ENCODE measurements at places on chromosomes 16 and 17.

DNA sequence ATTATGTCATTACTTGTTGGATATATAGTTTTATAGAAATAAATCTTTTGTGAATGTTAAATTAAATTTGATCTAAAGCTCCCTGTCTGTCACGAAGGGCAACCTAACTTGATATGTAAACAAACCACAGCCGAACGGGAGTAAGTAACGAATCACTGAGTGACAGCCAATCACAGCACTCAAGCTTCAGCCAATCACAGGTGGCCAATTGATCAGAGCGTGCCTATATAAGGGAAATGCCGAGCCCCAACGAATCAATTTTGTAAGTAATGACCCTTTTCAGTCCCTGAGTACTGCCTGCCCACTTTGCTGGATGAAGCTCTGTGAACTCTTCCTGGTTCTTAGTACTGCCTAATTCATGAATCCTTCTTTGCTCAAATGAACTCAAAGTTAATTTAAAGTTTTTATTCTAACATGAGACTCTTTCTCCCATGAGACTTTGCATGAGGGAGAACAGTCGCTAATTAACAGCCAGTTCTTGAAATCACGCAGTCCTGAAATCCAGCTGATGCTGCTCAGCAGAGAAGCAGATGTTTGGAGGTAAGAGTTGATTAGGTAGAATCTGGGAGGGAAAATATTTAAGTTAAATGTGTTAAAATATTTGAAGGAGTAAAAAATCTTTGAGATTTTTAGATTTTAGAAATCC is 302.2 kb downstream of the CNTNAP4 start:
- no peak for DNase-seq

DNA sequence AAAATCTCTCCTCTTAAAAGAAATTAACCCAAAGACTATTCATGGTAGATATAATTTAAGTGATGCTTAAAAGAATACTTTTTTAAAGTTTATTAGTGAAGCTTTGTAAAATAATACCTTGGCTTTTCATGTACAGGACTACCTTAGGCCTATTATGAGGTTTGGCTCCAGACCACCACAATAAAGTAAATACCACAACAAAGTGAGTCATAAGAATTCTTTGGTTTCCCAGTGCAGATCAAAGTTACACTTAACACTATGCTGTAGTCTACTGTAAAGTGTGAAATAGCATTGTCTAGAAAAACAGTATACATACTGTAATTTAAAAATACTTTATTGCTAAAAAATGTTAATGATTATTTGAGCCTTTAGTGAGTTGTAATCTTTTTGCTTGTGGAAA is 31.7 kb downstream of the CLTC start:
- no peak for DNase-seq

DNA sequence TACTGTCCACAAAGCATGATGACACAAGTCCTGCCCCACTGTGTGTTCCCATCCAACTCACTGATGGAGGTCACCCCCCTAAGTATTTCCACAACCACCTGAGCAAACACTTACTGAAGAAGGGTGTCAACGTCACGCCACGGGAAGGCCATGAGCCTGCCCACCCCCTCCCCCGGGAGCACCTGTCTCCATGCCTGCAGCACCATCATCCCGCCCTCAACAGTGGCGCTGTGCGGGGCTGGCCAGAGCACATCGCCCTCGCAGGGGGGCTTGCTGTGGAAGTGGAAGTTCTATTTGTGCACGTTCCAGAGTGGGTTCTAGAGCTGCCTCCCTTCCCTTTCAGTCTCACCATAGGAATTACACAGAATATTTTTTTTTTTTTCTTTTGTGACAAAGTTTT is 4.3 kb upstream of the MBTPS1 start:
- no peak for DNase-seq

- DNase-seq = no peak
These were observed 79.7 kb downstream of the PLD6 start for GRCh38 chr17:17126131-17127110.

- DNase-seq = no peak
These were observed 49.2 kb downstream of the TNRC6A start for GRCh38 chr16:24778671-24779070.

- DNase-seq = no peak
These were observed 45.9 kb downstream of the SKAP1 start for GRCh38 chr17:48384164-48384563.

DNA sequence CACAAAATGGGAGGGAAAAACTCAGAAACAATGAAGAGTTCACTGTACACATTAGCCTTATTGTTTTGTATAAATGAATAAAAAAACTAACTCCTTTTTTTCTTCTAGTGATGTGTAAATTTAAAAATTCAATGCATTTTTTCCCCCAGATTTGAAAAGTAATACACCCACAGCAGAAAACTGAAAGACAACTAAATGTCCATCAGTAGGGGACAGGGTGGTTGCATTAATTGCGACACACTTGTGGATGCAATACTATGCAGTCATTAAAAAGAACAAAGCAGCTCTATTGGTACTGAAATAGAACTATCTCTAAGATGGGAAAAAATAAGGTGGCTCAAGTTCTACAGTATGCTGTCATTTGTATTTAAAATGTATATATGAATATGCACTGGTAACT is 13.7 kb upstream of the WIPI1 start:
- no peak for DNase-seq

- no peak for DNase-seq
These were observed 3.7 kb upstream of the HSD17B2 start for GRCh38 chr16:82031116-82032084.

DNA sequence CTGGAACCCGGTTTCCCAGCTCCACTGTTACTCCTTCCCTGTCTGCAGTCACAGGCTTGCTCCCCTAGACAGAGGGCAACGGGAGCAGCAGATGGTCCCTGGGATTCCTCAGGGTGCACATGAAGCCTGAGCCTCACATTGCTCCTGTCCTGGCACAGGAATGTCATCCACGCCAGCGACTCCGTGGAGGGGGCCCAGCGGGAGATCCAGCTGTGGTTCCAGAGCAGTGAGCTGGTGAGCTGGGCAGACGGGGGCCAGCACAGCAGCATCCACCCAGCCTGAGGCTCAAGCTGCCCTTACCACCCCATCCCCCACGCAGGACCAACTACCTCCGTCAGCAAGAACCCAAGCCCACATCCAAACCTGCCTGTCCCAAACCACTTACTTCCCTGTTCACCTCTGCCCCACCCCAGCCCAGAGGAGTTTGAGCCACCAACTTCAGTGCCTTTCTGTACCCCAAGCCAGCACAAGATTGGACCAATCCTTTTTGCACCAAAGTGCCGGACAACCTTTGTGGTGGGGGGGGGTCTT is 1.6 kb upstream of the DECR2 start:
- DNase-seq = no peak

DNA sequence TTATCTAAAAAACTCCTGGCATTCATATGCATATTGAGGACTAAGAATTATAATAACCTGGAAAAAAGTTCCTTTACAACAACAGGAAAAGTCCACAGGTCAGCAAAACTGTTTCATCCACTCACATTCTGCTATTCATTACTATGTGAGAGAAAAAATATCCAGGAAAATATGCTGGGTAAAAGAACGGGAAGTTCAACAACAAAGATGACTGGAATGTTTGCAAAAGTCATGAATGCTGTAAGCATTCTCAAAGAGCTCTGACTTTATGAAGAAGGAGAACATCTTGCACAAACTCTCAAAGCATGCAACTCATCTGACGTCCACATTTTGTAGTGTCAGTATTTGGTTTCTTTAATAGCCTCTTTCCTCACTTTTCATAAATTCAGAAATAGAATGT is 56.9 kb upstream of the ALDH3A1 start:
- DNase-seq = no peak

GRCh38 chr16:80367037-80367658 is 173.6 kb upstream of the DYNLRB2 start:
- DNase-seq = no peak

DNA sequence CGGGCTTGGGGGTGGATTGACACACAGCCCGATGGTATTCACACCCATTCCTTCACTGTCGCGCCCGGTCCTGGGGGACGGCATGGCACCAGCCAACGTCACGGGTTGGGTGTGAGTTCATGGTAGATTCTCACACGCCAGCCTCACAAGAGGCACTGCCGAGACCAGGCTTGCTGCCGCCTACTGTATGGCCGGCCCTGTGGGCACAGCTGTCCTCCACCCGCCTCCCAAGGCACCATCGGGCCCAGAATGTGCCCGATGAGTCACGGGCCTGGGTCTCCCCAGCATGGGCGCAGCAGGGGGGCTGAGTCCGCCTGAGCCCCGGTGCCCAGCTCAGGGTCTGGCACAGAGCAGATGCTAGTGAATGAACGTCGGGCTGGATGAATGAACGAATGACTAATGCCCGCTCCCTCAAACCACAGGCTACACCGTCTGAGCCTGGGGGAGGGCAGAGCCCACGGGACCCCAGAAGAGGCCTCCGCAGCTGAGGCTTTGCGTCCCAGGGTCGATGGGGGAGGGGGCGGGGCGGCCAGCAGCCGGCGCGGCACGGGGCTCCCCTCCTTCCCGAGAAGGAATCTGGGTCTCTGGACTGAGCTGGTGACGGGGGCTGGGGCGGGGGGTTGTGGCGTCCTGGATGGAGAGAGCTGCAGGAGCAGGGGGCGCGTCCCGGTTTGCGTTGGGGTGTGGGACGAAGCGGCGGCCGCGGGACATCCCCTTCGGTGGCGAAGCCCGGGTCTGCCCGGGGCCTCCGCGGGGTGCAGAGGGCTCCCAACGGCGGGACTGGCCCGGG is 829 bp downstream of the PITPNM3 start:
- no peak for DNase-seq

DNA sequence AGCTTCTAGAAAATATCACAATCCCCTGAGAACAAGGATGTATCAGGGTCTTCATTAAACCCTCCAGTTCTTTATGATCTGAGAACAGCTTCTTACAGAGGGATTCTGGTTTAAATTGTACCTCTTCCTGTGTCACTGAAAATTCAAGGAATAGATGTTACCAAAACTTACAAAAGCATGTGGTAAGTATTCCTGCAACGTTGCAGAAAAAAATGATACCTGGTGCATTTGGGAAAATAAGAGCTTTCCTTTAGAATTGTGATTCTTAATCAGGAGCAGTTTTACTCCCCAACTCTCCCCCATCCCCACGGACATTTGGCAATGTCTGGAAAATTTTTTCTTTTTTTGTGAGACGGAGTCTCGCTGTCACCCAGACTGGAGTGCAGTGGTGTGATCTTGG is 7.3 kb downstream of the SLFN14 start:
- DNase-seq = no peak

- DNase-seq = no peak
These were observed 1.2 kb upstream of the GRB7 start for GRCh38 chr17:39736319-39737165.

- DNase-seq = no peak
These were observed 58.8 kb downstream of the ADCY9 start for GRCh38 chr16:4057439-4057877.

DNA sequence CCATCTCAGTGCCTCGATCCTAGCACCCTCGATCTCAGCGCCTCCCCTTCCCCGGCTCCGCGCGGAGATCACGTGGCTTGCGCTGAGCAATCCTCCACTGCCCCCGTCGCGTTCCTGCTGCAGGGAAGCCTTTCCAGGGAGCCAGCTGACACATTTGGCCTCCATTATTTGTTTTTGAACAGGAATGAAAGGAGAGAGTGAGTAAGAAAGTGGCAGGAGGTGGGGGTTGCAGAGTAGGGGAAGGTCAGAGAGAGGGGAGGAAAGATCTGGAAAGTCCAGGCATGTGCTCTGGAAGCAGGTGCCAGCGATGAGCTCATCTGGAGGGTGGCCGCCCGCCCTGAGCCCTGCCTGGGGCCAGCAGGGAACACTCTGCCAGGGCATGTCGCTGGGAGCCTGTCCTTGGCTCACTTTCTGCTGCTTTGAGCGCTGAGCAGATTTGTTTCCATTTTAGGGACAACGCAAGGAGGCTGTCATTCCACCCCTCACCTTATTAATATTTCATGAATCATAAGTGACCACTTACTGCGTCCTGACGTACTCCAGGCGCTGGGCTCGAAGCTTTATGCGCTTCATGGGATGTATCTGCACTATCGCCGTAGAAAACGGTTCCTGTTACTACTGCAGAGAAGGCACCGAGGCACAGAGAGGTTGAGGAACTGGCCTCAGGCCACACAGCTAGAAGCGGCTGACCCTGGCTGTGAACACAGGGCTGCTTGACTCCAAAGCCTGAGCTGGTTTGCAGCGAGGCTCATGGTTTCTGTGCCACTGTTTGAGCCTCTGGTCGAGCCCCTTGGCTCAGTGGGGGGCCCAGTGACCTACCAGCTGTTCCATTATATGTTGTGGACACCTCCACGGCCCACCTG is 283.1 kb downstream of the SEC14L1 start:
- DNase-seq = no peak

GRCh38 chr17:49629447-49629846 is 48.5 kb downstream of the SPOP start:
- no peak for DNase-seq

DNA sequence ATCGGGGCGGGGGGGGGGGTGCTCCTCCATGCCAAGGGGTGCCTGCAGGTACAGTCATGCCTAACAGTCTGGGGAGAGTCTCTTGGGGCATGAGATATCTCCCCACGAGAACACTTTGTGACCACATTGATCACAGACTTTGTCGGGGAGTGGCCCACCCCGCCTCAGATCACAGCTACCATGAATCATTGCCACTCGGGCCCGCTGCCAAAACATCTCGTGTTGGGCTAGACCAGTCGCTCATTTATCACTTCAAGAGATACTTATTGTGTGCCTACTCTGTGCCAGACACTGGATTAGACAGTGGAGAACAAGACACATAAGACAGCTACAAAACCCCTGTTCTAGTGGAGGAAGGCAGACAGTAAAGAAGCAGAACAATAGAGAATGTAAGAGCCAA is 72.6 kb downstream of the CLEC16A start:
- peak; percentile 7 for DNase-seq

GRCh38 chr16:63856537-63856936 is 1265.3 kb downstream of the CDH11 start:
- DNase-seq = no peak

GRCh38 chr17:17823433-17824118 is 13.2 kb downstream of the SREBF1 start:
- DNase-seq = peak; percentile 54

GRCh38 chr17:76736349-76737081 is 616 bp downstream of the SRSF2 start:
- DNase-seq = peak; percentile 47

GRCh38 chr16:10685709-10686108 is 9.0 kb downstream of the TEKT5 start:
- no peak for DNase-seq

DNA sequence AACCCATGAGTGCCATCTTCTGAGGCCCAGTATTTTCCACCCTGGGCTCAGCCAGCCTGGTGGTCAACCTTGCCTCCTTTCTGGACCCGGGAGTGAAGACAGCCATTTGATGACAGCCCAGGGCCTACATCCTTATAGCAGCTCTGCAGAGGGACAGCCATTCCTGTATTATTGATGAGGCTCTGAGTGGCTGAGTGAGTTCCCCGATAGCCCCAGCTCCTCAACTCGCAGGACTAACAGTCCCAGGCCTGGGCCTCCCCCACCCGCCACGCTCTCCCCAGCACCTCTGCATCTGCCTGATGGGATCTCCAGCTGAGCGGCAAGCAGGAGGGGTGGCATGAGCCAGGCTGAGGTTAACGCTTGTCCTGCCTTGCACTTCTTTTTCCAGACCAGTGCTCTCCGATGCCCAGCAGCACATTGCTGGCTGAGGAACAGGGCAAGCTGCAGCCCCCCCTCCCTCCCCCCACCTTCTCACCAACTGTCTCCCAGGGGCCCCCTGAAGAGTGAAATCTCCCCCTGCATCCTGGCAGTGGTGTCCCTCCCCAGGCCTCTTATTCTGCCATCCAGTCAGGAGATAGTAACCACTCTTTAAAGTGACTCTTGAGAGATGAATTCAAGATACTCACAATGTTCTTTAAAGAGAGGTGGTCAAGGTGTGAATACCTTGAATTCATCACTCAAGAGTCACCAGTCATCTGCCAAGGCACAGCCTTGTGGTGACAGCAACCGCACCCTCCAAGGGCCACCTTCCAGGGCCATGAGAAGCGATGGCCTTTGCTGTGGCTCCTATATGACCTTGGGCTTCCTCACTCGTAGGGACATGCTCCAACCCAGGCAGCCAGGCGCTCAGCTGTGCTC is 23.5 kb downstream of the CACNG5 start:
- no peak for DNase-seq

Data from stimulated activated CD8-positive, alpha-beta memory T cell treated with anti-CD3 and anti-CD28 coated beads, Interleukin-2, amount 100 ng/mL, for 1 hour (primary cell).